ENCODE measurements at places on chromosomes 13 and 19. TPM values are rescaled to one million over a fixed set of nuclear protein-coding genes. Genes with fewer than 3 reads are reported as not detected.

DNA sequence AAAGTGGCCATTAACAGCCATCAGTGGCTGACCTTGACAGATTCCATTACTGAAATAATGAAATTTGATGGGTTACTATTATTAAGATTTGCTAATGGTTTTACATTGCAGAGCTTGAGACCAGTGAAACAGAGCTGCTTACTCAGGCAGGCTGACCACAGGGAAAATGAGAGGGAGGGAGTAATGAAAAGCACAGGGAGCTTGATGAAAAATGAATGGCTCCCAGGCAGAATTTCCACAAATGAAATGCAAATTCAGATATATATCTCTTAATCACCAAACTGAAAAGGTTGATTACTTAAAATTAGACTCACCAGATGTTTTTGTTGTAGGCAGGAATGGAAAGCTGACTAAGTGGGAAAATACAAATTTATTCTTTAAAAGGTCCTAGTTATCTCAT lies 36.1 kb downstream of the HTR2A start:
- no peak overlapping the region for H3K4me3 ChIP-seq
- DNase-seq, result no peak
- H3K27me3 ChIP-seq, result no peaks in the 10 kb centered on the region
- no peaks in the 10 kb centered on the region for H3K4me1 ChIP-seq
- no peak overlapping the region for H3K27ac ChIP-seq

DNA sequence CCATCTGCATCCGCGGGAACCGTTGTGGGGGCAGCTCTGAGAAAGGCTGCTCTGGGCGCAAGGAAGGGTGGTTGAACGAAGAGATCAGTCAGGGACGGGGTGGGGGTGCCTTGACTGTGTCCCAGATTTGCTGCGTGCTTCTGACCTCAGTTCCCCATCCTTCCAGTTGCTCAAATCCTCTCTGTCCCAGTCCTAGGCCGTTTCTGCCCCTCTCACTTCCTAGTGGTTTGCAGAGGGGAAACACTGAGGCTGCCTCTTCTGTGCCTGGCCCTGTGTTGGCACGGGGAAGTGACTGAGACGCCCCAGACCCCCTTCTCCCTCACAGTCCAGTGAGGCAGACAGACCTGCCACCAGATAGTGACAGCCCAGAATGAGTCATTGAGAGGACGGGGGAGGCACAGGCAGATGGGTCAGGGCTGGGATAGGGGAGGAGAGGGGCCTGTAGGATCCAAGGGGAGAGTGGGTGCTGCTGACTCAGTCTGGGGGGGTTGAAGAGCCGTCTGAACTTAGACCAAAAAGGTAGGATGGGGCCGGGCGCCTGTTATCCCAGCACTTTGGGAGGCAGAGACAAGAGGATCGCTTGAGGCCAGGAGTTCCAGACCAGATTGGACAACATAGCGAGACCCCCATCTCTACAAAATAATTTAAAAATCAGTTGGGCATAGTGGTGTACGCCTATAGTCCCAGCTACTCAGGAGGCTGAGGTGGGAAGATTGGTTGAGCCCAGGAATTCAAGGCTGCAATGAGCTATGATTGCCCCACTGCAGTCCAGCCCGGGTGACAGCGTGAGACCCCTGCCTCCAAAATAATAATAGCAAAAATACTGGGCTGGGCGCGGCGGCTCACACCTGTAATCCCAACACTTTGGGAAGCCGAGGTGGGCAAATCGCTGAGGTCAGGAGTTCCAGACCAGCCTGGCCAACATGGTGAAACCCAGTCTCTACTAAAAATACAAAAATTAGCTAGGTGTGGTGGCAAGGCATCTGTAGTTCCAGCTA lies 26.5 kb downstream of the NUMBL start:
- DNase-seq, result peak; percentile 74
- H3K27ac ChIP-seq, result peak overlapping the region; percentile 88
- no peaks in the 10 kb centered on the region for H3K27me3 ChIP-seq
- peaks cover under 1% of the 10 kb centered on the region for H3K36me3 ChIP-seq
- H3K4me3 ChIP-seq, result peak overlapping the region; percentile 61

DNA sequence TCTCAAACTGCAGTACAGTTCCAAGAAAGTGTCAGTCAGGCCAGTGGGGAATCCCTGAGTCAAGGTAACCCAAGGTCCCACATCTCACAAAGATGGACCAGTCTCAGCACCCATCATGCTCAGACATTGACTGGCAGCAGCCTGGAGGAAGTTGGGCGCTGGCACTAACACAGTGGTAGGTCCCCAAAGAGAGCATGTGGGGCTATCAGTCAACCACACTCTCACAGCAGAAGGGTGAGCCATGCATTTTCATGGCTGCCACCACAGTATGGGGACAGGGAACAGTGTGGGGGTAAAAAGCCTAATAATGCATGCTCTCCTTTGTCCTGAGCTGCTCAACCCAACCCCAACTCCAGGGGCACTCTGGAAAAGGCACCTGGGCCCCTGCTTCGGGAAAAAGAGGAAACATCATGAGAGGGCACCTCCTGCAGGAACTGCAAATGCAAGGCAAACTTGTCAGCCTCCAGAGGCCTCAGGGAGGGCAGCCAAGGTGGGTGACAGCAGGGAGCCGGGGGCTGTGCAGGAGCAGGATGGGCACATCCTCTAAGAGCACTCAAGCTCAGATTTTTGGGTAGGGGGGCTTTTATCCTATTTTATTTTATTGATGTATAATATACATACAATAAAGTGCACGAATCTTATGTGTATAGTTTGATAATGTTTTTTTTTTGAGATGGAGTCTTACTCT lies 9.5 kb upstream of the PLEKHF1 start:
- H3K4me3 ChIP-seq, result no peak overlapping the region
- H3K4me1 ChIP-seq, result peaks cover 4% of the 10 kb centered on the region
- H3K27me3 ChIP-seq, result no peaks in the 10 kb centered on the region
- DNase-seq, result peak; percentile 29

- H3K4me1 ChIP-seq, result no peaks in the 10 kb centered on the region
- no peak for DNase-seq
- H3K36me3 ChIP-seq, result no peaks in the 10 kb centered on the region
Measured at GRCh38 chr19:48303866-48304265, 21.5 kb upstream of the EMP3 start.

- H3K4me1 ChIP-seq, result no peaks in the 10 kb centered on the region
- no peak overlapping the region for H3K4me3 ChIP-seq
- no peak overlapping the region for H3K27ac ChIP-seq
- no peak for DNase-seq
Measured at GRCh38 chr13:38421590-38422560, 72.2 kb downstream of the UFM1 start.

- DNase-seq, result no peak
- H3K4me1 ChIP-seq, result no peaks in the 10 kb centered on the region
- H3K27ac ChIP-seq, result no peak overlapping the region
- H3K36me3 ChIP-seq, result no peaks in the 10 kb centered on the region
- H3K4me3 ChIP-seq, result no peak overlapping the region
Measured at GRCh38 chr13:25901460-25902376, 150.1 kb downstream of the SHISA2 start.

GRCh38 chr13:77986713-77987112 lies 68.1 kb upstream of the EDNRB start:
- no peak overlapping the region for H3K27ac ChIP-seq
- peaks cover 3% of the 10 kb centered on the region for H3K4me1 ChIP-seq
- H3K36me3 ChIP-seq, result no peaks in the 10 kb centered on the region

DNA sequence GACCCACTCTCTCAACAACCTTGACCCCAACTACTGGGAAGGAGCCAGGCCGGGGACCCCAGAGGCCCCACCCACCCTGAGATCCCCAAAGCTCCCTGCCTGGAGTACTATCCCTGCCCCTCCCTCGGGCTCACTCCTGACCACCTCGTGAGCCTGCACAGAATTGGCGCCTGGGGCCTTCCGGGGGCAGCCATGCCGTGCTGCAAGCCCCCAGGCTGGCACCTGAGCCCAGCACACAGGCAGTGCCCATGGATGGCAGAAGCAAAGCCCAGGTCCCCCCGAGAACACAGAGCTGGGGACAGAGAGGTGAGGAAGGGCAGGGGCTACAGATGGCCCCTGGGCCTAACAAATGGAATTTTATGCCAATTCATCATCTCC lies 13.9 kb downstream of the LSM4 start:
- no peaks in the 10 kb centered on the region for H3K36me3 ChIP-seq
- no peak overlapping the region for H3K4me3 ChIP-seq
- H3K27me3 ChIP-seq, result no peaks in the 10 kb centered on the region
- DNase-seq, result no peak

DNA sequence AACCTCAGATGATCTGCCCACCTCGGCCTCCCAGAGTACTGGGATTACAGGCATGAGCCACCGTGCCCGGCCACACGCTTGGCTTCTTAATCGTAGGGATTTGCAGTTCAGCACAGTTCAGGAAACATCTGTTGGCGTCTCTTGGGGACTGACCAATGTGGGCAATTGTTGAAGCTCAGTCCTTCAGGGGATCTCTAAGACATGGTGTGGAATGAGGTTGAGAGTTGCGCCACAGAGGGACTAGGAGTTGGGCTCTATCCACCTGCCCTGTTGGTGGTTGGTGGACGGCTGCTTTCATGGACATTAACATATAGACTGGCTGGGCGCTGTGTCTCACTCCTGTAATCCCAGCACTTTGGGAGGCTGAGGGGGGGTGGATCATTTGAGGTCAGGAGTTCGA lies 37.3 kb upstream of the SIN3B start:
- no peaks in the 10 kb centered on the region for H3K4me1 ChIP-seq
- H3K27ac ChIP-seq, result no peak overlapping the region
- H3K36me3 ChIP-seq, result no peaks in the 10 kb centered on the region

- H3K27ac ChIP-seq, result no peak overlapping the region
- H3K27me3 ChIP-seq, result peaks cover 14% of the 10 kb centered on the region
- DNase-seq, result no peak
- no peak overlapping the region for H3K4me3 ChIP-seq
Measured at GRCh38 chr19:40508739-40509260, 42.0 kb downstream of the SPTBN4 start.

GRCh38 chr19:45462174-45462573 lies 5.6 kb upstream of the FOSB start:
- H3K27ac ChIP-seq, result no peak overlapping the region
- peaks cover 4% of the 10 kb centered on the region for H3K4me1 ChIP-seq
- no peaks in the 10 kb centered on the region for H3K27me3 ChIP-seq
- DNase-seq, result no peak

DNA sequence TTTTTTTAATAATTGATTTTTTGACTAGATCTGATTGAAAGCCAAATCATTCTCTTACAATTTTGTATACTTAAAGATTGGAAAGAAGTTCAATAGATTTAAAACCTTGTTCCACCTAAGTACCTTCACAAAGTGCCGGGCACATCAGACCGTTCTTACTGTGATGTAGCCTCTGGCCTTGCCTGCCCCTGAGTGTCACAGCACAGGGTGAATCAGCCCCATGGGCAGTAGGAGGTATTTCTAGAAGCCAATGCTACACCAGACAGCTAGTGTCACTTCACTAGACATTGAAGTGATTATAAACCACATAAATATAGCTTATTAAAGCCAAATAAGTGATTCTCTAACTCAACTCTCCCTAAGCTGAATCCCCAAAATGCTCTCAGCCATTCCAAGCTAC lies 131.3 kb downstream of the LACC1 start:
- no peak for DNase-seq
- H3K4me1 ChIP-seq, result no peaks in the 10 kb centered on the region
- no peak overlapping the region for H3K27ac ChIP-seq
- H3K36me3 ChIP-seq, result no peaks in the 10 kb centered on the region
- H3K27me3 ChIP-seq, result no peaks in the 10 kb centered on the region

- H3K4me3 ChIP-seq, result no peak overlapping the region
- H3K36me3 ChIP-seq, result no peaks in the 10 kb centered on the region
- no peak overlapping the region for H3K27ac ChIP-seq
- H3K27me3 ChIP-seq, result no peaks in the 10 kb centered on the region
Measured at GRCh38 chr13:46530084-46530935, 22.7 kb upstream of the LRCH1 start.

DNA sequence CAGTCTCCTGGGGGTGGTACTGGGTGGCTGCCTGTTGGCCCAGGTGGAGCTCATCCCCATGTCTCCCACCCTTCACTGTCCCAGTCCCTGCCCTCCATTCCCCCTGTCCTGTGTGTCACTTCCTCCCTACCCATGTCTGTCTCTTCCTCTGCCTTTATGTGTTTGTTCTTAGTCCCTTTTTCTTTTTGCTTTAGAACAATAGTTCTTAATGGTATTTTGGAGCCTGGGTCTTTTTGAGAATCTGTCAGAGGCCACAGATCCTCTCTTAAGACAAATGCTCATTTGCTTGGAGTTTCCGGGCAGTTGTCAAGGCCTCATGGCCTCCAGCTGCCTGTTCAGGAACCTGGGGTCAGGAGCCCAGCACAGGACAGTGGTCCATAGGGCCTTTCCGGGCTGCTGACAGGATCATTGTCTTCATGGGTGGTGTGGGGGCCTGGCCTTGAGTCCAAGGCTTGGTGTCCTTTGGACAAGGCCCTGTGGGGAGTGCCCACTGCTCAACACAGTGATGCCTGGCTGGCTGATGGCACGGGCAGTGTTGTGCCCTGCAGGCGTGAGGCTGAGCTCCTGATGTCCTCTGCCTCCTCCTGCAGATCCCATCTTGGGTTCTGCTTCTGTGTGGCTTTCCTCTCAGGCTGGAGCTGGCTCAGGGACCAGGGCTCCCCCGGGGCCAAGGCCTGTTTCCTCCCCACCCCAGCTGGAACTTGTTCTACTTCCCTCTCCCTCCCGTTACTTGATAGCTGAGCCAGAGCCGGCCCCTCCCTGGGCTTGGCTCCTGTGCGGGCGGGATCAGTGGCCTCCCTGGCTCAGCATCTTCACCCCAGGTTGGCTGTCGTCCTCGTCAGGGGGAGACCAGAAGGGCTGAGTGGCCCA lies 3.5 kb downstream of the EGLN2 start:
- peak overlapping the region; percentile 21 for H3K4me3 ChIP-seq
- DNase-seq, result peak; percentile 92

DNA sequence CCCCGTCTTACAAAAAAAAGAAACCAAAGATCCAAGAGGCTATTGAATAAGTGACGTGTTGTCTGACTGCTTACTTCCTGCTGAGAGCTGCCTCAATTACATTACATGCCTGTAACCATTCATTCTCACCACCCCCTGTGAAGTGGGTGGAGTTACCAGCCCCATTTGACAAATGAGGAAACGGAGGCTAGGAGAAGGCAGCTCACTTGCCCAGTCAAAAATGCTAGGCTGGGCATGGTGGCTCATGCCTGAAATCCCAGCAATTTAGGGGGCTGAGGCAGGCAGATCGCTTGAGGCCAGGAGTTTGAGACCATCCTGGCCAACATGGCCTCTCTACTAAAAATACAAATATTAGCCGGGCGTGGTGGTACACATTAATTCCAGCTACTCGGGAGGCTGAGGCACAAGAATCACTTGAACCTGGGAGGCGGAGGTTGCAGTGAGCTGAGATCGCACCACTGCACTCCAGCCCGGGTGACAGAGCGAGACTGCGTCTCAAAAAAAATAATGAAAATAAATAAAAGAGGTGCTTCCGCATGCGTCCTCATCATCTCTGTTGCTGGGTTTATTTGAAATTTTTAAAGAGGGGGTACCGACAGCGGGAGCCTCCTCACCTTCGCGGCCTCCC lies 499 bp downstream of the LSM7 start:
- no peaks in the 10 kb centered on the region for H3K27me3 ChIP-seq
- H3K27ac ChIP-seq, result peak overlapping the region; percentile 73
- no peak for DNase-seq
- H3K4me1 ChIP-seq, result no peaks in the 10 kb centered on the region

GRCh38 chr13:64029343-64030093 lies 2613.9 kb upstream of the PCDH20 start:
- no peaks in the 10 kb centered on the region for H3K4me1 ChIP-seq
- H3K36me3 ChIP-seq, result no peaks in the 10 kb centered on the region
- H3K4me3 ChIP-seq, result no peak overlapping the region
- H3K27me3 ChIP-seq, result no peaks in the 10 kb centered on the region
- no peak for DNase-seq

- H3K27me3 ChIP-seq, result no peaks in the 10 kb centered on the region
- DNase-seq, result no peak
- no peak overlapping the region for H3K27ac ChIP-seq
- H3K4me3 ChIP-seq, result no peak overlapping the region
Measured at GRCh38 chr19:7266832-7267231, 27.4 kb downstream of the INSR start.

Gene ING1
- 11.3 TPM for polyA plus RNA-seq

Gene ODAD3
- 0.29 TPM for polyA plus RNA-seq

Gene SIGLEC10
- 14.4 TPM for polyA plus RNA-seq

Gene TMPRSS9
- polyA plus RNA-seq, result not detected

Gene KLK2
- not detected for polyA plus RNA-seq

Gene CD33
- polyA plus RNA-seq, result 3.6 TPM

Measured in sigmoid colon (tissue), 7 donors.